ENCODE measurements at places on chromosomes 1 and 21. TPM values are rescaled to one million over a fixed set of nuclear protein-coding genes. Genes with fewer than 3 reads are reported as not detected.

The CFHR1 gene
- total RNA-seq: not detected

DNA sequence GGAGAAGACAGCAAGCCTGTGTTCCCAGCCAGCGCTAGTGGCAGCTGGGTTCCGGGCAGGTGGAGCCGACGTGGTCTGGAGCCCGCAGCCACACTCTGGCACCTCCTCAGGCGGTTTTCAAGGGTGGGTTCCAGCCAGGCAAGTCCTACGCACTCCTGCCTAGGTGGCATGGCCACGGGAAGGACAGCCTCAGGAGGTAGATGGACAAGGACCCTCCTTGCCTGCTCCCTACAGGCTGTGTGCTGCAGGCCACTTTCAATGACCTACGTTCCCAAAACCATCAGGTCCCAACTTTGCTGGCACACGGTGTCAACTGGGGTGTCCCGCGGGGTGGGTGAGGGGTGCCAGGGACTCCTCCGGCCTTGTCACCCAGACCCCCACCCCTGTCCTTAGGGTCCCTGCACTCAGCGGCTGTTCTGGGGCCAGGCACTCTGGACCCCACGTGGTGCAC lies 6.7 kb upstream of the PTGER3 start:
- DNase-seq: no peak

- peak; percentile 44 for DNase-seq
Measured at GRCh38 chr1:48677306-48678287, 99.1 kb downstream of the BEND5 start.

DNA sequence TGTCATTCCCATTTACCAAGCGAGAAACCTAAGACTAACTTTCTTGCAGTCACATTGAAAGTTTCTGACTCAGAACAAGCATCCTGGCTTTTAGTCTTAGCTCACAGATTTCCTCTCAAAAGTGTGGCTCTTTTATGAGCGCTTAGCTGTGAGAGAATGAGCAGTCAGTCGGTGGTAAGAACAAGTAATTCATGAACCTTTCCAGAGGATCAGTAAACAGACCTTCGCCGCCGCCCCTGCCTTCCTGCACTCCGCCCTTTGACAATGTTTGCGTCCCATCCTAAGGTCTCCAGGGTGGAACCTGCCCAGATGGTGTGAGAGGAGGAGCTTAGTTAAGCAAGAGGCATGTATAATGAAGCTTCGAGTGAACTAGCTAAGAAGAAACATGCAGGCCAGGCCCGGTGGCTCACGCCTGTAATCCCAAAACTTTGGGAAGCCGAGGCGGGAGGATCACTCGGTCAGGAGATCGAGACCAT lies 142.4 kb downstream of the GLUL start:
- DNase-seq: peak; percentile 14

- no peak for DNase-seq
Measured at GRCh38 chr21:42735061-42735460, 81.6 kb downstream of the PDE9A start.

GRCh38 chr1:24898152-24898908 lies 31.7 kb downstream of the RUNX3 start:
- DNase-seq: peak; percentile 64

DNA sequence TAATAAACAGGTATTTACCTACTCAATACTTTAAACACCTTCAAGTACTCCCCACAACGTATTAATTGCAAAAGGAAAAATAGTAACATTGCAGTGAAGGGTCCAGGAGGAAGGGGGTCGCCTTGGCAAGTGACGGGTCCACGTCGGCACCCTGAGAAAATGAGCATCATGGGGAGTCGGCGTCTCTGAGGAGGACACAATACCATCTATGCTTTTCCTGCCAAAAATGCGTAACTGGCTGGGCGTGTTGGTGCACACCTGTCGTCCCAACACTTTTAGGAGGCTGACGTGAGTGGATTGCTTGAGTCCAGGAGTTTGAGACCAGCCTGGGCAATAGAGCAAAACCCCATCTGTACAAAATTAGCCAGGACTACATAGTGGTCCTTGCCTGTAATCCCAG lies 7.3 kb downstream of the FTCD start:
- no peak for DNase-seq

DNA sequence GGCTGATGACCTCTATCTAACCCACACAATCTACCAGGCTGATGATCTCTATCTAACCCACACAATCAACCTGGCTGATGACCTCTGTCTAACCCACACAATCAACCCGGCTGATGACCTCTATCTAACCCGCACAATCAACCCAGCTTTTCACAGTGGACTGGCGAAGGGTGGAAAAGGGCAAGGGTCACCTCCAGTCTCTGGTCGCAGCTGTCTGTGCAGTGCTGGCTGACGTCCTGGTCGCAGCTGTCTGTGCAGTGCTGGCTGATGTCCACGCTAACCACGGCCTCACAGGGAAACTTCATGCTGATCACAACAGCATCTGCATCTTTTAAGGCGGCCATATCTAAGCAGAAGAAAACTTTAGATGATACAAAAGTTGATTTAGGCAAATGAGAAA lies 12.2 kb upstream of the CCDC27 start:
- no peak for DNase-seq
